Brain (organoid and tissue), 16 donors: ENCODE measurements at places on chromosomes 11 and 22.
A peak's percentile ranks its signal among the peaks of the same experiment; 100 is the strongest.

GRCh38 chr11:65442842-65443331 is 20.3 kb downstream of the NEAT1 start:
- no peak for DNase-seq

DNA sequence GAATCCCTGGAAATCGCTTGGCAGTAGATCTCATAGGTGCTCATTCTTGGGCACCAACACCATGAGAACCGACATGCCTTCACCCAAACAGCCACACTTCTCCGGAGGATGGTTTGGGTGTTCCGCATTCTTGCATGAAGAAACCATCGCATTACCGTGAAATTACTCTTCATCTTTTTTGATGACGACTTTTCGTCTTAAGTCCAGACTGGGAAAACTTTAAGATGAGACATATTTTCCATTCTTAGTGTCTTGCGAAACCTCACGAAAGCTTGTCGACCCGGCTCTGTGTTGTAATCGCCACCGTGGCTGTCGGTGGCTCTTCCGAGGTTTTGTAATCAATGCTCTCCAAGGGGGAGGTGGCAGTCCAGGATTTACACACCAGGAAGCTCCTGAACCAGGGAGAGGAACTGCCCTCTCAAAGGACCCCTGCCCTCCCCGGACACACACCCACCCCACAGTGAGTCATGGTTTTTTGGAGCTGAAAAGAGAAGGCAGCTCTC is 1.7 kb downstream of the TOM1 start:
- DNase-seq: no peak

DNA sequence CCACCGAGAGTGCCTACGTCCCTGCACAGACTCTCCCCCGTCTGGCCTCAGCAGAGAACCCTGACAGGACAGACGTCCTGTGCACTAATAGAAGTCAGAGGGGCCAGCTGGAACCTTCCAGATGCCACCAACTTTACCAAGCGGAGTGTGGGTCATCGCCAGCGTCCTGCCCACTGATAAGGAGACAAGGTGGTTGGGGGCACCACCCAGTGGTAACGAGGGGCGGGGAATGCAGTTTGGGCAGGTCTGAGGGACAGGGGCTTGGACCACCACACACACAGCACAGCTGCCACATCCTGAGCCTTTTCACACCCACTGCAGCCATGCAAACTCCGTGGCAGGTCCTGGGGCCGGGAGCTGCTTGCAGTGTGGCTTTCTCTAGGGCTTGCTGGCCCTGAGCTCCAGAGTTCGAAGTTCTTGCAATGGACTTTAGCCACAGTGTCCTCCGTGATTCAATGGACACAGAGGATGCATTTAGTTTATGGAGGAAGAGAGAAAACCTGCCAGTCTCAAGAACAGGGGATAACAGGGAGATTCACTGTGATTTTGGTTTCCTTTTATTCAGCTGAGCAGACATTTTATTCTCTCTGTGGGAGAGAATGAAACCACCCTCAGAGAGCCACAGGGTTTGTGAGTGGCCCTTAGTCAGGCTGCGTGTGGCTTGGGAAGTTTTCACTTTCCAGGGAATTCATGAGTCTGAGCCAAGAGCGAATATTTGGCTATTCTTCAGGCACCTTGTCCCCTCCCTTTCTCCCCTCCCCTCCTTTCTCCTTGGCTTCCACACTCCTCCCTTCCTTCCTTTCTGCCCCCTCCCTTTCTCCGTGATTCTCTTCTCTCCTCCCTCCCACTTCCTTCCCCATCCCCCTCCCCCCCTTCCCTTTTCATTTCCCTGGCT is 13.1 kb downstream of the MRGPRG start:
- DNase-seq: no peak

DNA sequence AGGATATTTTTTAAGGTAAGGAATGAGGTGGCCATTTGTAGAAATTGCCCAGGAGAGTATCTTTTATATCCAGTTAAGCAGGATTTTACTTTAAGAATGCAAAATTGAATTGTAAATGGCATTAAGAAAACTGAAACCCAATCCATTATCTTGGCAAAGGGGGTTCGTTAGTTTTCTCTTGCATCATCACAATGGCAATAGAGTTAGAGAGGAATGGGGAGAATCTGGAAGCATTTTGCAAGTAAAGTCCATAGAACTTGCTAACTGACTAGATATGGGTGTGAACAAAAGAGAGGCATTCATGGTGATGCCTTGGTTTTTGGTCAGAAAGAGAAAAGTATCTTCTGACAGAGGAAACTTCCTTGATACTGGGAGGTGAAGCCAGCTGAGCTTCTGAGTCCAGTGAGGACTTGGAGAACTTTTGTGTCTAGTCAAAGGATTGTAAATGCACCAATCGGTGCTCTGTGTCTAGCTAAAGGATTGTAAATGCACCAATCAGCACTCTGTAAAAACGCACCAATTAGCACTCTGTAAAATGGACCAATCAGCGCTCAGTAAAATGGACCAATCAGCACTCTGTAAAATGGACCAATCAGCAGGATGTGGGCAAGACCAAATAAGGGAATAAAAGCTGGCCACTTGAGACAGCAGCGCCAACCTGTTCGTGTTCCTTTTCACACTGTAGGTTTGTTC is 3.6 kb upstream of the CCDC117 start:
- no peak for DNase-seq

DNA sequence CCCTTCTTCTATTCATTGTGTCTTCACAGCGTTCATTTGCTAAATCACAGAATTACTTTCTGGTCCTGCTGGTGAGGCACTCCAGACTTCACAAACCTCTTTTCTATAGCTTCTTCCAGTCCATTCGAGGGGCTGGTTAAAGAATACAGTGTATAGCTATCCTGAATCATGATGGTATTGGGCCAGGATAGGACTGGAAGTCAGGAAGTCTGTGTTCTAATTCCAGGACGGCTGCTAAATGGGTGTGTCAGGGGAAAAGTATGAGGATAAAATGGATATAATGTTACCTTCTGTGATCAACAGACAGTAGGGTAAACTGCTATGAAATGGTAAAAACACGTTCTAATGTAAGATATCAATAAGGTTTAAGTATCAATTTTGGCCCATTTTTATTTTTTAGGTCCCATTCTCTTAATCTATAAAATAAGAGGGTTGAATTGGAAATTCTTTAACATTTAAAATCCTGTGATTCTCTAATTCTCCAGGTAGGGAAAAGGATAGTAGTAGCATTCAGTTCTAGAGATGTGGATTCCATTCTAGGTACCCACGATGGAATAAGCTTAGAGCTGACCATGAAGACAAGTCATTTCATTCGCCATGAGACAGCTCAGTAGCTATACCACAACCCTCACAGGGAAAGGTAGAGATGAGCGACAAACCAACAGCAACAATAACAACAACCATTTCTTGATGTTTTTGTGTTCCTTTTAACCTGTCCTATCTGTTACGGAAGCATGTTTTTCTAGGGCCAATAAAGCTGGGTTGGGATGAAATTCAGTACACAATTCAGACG is 96.1 kb downstream of the SLC1A2 start:
- no peak for DNase-seq

- DNase-seq: peak; percentile 74
These were observed 568.5 kb downstream of the KCNA4 start for GRCh38 chr11:29448246-29448877.

DNA sequence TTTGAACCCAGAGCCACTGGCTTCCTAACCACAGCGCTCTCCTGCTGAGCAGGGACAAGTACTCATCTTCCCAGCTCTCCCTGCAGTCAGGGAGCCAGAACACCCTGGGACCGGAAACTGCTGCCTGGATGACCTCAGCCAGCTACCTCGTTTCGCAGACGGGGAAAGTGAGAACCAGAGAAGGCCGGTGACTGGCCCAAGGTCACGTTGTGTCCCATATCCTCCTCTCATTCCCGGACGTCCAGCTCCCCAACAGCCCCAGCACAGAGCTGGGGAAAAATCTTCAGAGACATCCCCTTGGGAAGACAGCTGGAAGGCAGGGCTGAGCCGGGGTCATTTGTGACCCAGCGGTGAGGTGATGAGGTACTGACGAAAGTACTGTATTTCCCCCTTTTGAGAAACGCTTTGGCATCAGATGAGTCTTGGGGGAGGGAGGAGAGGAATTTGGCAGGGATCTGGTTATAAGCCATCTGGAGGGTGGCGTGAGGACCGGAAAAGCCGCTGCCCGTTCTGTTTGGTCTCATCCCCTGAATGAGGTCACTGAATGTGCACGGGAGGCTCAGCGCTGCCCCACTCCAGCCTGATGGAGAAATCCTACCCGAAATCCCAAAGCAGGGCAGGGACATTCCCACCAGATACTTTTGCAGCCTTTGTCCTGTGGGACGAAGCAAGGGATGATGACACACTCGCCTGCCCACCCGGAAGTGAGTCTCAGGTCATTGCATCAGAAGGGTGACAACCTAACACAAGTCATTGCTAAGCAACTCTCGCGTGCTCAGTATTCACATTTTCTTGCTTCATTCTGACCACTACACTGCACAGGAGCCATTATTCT is 41.1 kb downstream of the LIF start:
- no peak for DNase-seq

GRCh38 chr22:44304354-44304753 is 8.4 kb downstream of the SHISAL1 start:
- DNase-seq: no peak

DNA sequence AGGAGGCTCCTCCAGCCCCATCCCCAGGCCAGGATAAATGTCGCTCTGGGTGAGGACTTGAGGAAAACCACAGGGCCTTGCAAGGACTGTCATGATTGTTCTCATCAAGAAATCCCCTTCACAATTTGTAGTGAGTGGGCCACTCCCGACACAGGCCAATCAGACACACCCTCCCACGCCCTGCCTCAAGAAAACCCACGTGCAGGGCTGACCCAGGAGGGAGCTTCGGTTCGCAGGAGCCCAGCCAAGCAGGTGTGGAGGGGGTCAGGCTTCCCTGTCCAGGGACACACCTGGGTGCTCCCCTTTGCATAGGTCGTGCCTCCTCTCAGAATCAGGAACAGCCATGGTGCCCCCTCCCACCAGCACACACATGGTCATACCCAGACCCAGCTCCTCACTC is 43.2 kb downstream of the SHANK2 start:
- DNase-seq: no peak

DNA sequence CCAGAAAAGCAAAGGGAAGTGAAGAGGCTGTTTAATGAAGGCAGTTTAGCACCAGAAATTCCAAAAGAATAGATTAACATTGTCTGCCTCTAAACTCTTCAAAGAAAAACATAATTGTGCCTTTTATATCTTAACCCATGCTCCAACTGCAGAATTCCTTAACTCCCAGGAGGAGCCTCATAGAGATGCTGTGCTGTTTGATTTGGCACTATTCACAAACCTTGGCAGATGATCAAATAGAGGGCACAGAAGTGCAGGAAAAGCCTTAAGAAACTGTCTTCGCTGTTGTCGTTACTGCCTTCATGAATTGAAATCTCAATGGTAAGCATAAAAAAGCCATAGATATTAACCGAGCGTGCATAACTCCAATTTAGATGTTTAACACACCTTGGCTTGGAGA is 124.1 kb upstream of the MPPED2 start:
- DNase-seq: peak; percentile 50
